ENCODE measurements at places on chromosomes 7 and 10.
A peak's percentile ranks its signal among the peaks of the same experiment; 100 is the strongest.

- DNase-seq: no peak
Measured at GRCh38 chr10:30773501-30773900, 143.9 kb upstream of the LYZL2 start.

DNA sequence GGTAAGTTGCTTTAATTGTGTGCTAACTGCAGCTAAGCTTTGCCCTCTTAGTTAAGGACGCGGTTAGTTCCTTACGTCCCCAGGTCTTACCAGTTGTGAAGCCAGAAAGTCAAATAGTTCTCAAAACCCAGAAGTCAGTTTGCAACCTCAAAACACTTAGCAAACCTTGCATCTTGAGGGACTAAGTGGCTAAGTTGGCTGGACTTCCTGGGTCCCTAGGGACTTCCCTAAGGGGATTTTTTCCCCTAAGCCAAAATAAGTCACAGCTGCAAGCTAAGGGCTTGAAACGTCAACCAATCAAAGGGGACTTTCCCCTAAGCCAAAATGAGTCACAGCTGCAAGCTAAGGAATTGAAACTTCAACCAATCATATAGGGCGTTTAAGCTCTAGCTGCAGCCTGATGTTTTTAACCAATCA is 36.2 kb upstream of the HECW1 start:
- no peak for DNase-seq

DNA sequence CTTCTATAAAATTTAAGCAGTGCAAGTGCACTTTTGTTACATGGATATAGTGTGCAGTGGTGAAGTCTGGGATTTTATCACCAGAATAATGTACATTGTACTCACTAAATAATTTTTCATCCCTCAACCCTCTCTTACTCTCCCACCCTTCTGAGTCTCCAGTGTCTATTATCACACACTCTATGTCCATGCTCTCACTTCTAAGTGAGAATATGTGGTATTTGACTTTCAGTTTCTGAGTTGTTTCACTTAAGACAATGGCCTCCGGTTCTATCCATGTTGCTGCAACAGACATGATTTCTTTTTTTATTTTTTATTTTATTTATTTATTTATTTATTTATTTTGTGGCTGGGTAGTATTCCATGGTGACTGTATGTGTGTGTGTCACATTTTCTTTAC is 855.9 kb upstream of the PHF14 start:
- no peak for DNase-seq

DNA sequence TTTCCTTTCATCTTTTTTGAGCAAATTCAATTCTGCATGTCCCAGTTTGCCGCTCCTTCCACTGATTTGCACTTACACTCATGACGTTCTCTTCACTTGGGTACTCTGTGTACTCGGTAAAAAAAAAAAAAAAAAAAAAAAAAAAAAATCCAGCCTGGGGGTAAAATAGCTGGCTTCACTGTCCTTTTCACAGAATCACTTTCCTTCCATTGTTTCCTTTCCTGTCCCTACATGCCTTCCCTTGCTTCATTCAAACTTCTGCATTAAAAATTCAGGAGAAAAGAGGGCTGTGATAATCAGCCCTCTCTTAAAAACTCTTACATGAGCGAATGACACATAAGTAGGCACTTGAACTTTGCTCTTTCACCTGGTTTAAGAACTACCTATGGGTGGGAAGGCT is 8.7 kb downstream of the ANKRD1 start:
- DNase-seq: no peak

DNA sequence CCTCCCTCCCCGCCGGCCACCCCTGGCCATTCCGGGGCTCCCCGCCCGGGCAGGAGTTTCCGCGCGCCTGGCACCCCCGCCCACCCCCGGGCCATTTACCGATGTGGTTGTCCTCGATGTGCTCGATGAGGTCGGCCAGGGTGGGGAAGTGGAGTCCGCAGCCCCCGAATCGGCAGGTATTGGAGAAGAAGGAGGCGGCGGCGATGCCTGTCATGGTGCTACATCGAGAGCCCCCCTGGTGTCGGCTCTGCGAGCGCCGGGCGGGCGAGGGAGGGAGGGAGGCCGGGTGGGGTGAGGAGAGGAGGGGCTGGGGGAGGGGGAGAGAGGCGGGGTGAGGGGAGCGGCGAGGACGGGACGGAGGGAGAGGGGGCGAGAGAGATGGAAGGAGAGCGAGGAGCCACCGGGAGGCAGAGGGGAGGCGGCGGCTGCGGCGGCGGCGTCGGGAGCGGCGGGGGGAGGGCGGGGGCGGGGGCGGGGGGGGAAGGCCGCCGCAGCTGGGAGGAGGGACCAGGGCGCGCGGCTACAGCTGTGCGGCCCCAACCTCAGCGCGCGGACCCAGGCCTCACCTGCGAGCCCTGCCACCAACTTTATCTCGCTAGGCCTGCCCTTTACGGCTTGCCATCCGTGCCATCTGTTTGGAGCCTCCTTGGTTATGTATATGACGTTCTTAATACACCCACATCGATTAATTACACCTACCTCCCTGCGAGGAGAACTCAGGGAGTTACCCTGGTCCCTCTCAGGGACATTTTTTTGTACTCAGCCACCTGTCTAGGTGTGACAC is at the start of gene JAZF1:
TSS of gene JAZF1 (minus strand) at position 432 of the 784 bp plus-strand sequence.
- DNase-seq: peak; percentile 62

Data from stimulated activated CD8-positive, alpha-beta memory T cell treated with anti-CD3 and anti-CD28 coated beads, Interleukin-4, amount 100 ng/mL, for 48 hours (primary cell).